ENCODE measurements at places on chromosomes 1 and 21. TPM values are rescaled to one million over a fixed set of nuclear protein-coding genes. Genes with fewer than 3 reads are reported as not detected.

DNA sequence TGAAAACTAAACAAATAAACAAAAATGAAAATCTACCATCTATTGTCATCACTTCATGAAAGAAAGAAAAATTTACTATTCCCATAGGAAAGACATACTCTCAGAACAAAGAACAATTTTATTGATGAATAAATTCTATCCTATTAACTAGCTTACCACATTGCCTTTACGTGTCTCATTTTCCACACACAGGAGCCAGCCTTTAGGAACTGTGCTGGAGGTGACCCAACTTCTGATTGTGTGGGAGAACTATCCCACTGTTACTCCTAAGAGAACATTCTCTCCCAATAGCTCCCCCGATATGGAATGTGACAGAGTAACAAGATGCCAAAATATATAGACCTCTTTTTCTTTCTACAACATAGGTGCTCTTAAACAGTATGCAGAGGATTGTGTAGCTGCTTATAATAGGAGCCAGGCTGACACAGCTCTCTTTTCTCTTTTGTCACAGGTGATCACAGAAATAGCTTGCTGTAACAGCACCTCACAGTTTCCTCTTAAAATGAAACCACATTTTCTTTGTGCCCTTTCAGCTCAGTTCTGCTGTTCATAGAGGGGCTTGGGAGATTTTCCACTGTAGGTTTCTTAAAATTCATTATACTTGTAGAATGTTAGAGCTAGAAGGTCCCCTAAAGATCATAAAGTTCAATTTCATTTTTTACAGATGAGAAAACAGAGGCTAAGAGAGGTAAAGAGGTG, 35.5 kb downstream of the C21orf91 start:
- no peak overlapping the region for H3K4me3 ChIP-seq
- DNase-seq, result no peak
- no peaks in the 10 kb centered on the region for H3K4me1 ChIP-seq
- H3K27me3 ChIP-seq, result no peaks in the 10 kb centered on the region
- H3K36me3 ChIP-seq, result no peaks in the 10 kb centered on the region

GRCh38 chr1:226164154-226164553, 22.4 kb downstream of the ACBD3 start:
- H3K36me3 ChIP-seq, result peaks cover 67% of the 10 kb centered on the region
- no peak overlapping the region for H3K27ac ChIP-seq
- no peaks in the 10 kb centered on the region for H3K27me3 ChIP-seq
- H3K4me3 ChIP-seq, result no peak overlapping the region

LRRC38 gene
- total RNA-seq, result 1.7 TPM

TSPEAR gene
- total RNA-seq, result not detected

- H3K36me3 ChIP-seq, result no peaks in the 10 kb centered on the region
- H3K27ac ChIP-seq, result peak overlapping the region; percentile 16
- H3K4me1 ChIP-seq, result no peaks in the 10 kb centered on the region
- H3K27me3 ChIP-seq, result no peaks in the 10 kb centered on the region
These were observed 12.8 kb downstream of the RGL1 start for GRCh38 chr1:183817576-183818288.

GRCh38 chr1:58726581-58726980, 26.7 kb upstream of the MYSM1 start:
- no peaks in the 10 kb centered on the region for H3K36me3 ChIP-seq
- no peak for DNase-seq
- H3K27me3 ChIP-seq, result no peaks in the 10 kb centered on the region
- H3K27ac ChIP-seq, result no peak overlapping the region
- H3K4me3 ChIP-seq, result no peak overlapping the region

DNA sequence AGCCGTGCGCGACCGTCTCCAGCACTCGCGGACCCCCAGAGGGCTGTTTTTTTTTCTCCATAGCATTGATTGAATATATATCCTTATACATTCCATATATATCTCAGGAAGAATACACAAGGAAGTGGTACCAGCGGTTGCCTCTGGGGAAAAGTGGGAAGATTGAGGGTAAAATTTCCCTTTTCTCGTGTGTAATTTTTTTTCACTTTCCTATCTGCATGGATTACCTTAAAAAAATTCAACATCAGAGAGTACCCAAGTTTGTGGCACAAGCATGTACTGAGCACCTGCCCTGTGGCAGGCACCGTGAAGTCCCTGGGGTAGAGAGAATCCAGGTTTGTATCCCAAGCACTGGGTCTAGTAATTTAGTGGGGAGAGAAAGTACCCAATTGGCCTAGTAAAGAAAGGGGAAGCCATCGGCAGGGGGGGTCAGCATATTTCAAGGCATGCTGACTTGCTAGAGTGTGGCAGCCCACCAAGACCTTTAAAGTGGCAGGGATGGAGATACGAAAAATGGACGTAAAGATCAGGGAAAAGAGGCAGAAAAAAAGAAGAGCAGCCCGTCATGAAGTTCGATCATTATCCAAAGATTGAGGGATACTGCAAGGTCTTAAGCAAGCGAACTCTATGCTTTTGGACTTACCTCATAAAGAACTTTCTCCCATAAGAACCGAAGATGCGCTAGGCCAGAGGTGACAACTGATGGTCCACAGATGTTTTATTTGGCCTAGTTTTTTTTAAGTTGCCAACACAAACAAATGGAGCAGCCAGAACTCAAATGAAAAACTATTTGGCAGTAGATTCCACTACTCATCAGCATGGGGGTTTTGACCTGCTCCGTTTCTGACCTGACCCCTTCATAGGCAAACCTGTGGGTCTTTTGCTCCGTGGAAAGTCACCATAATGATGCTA, 1.5 kb upstream of the HMGN1 start:
- peak overlapping the region; percentile 87 for H3K27ac ChIP-seq
- no peaks in the 10 kb centered on the region for H3K27me3 ChIP-seq
- H3K4me1 ChIP-seq, result peaks cover 23% of the 10 kb centered on the region

SYCP1 gene
- not detected for total RNA-seq

GRCh38 chr1:54798769-54799641, 2.1 kb downstream of the TTC22 start:
- no peaks in the 10 kb centered on the region for H3K27me3 ChIP-seq
- no peak for DNase-seq
- H3K27ac ChIP-seq, result peak overlapping the region; percentile 76
- H3K4me1 ChIP-seq, result peaks cover 6% of the 10 kb centered on the region

PRR9 gene
- total RNA-seq, result not detected

DNA sequence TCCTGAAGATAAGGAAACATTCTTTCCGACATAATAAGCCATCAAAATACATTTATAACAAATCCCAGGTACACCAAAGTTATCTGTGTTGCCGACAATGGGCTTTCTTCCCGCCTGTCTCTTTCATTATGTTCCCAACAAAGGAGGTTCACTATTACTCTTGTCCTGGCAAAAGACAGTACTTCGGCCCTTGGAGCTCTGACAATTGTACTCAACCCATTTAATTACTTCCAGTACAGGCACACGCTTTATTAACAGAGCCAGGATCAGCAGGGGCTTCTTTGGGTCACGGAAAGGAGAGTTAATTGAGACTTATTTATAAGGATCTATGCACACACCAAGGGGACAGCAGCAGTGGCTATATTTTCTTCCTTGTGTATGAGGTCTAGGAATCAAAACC, 46.6 kb upstream of the DUSP10 start:
- no peaks in the 10 kb centered on the region for H3K27me3 ChIP-seq
- no peaks in the 10 kb centered on the region for H3K36me3 ChIP-seq
- H3K4me1 ChIP-seq, result no peaks in the 10 kb centered on the region
- H3K27ac ChIP-seq, result no peak overlapping the region
- no peak for DNase-seq
- no peak overlapping the region for H3K4me3 ChIP-seq

GRCh38 chr1:234743791-234744611, 134.0 kb upstream of the IRF2BP2 start:
- no peak overlapping the region for H3K4me3 ChIP-seq
- DNase-seq, result no peak
- H3K27me3 ChIP-seq, result no peaks in the 10 kb centered on the region
- no peaks in the 10 kb centered on the region for H3K36me3 ChIP-seq
- no peaks in the 10 kb centered on the region for H3K4me1 ChIP-seq
- peak overlapping the region; percentile 80 for H3K27ac ChIP-seq

DNA sequence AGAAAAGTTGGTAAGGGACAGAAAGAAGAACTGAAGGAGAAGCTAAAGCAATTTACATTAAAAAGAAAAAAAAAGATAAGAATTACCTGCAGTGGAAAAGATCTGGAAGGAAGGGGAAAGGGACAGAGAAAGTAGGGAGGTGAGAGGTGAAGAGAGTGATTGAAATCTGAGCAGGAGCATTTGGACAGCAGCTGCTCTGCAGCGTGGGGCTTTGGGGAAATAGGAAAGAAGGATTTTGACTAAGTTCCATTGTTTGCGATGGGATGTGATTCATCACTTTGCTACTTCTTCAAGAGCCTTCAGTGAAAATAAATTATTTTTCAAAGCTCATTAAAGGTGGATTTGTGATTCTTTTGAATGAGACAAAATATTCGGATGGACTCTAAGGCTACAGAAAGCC, 26.1 kb upstream of the NMNAT2 start:
- H3K4me3 ChIP-seq, result no peak overlapping the region
- no peak overlapping the region for H3K27ac ChIP-seq
- no peaks in the 10 kb centered on the region for H3K4me1 ChIP-seq
- DNase-seq, result no peak

GRCh38 chr1:20440785-20441200, 45.2 kb downstream of the CAMK2N1 start:
- H3K4me1 ChIP-seq, result no peaks in the 10 kb centered on the region
- no peaks in the 10 kb centered on the region for H3K27me3 ChIP-seq
- H3K27ac ChIP-seq, result no peak overlapping the region
- no peak for DNase-seq

DNA sequence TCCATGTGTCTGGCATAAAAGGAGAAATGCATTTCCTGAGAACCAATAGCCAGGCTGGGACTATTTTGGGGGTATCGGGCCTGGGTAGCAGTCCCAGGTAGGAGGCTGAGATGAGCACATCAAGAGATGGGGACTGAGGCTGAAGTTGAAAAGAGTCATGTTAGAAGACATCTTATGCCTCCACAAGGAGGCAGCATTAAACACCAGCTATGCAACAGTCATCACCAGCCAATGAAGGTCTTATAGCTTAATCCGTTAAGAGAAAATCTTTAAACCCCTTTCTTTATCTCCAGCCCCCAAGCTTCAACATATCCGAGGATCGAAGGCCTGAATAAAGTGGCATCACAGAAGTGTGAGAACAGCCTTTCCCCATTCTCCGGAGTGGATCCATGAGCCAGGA, 640.7 kb upstream of the PTBP2 start:
- no peak overlapping the region for H3K4me3 ChIP-seq
- H3K4me1 ChIP-seq, result no peaks in the 10 kb centered on the region
- no peaks in the 10 kb centered on the region for H3K27me3 ChIP-seq
- no peak overlapping the region for H3K27ac ChIP-seq
- DNase-seq, result no peak

DNA sequence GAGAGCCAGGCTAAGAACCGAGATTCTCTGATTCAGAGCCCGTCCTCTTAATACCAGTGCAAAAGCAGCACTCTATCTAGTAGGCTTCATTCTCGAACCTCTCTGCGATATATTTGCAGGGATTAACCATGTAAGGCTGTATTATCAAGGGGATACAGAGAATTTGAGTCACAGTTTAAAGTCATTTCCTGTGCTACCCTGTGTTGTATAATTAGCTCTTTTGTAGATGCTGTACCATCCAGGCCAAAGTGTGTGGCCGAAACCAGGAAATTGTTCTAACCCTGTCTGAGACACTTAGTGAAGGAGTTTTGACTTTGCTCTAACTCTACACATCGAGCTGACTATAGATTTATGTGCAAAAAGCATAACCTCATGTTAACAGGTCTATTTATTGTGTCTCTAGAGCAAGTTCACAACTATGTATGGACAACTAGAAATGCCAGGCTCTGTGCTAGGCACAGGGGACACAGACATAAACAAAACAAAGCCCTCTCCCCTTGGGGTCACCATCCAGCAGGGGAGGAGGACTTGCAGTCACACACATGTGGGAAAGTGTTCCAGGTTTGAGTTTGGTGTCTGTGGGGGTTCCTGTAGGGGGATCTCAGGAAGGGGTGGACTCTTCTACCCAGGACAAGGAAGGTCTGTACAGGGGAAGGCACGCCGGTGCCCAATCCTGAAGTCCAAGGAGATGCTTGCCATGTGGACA, 182.2 kb downstream of the DHRS3 start:
- no peak for DNase-seq
- H3K27ac ChIP-seq, result peak overlapping the region; percentile 6
- H3K4me3 ChIP-seq, result no peak overlapping the region
- H3K36me3 ChIP-seq, result no peaks in the 10 kb centered on the region

- peaks cover 3% of the 10 kb centered on the region for H3K4me1 ChIP-seq
- no peak overlapping the region for H3K4me3 ChIP-seq
- no peaks in the 10 kb centered on the region for H3K36me3 ChIP-seq
- no peaks in the 10 kb centered on the region for H3K27me3 ChIP-seq
- no peak for DNase-seq
These were observed 76.4 kb downstream of the ACBD6 start for GRCh38 chr1:180425952-180426351.

SMG7 gene
- total RNA-seq, result 56.6 TPM

DNA sequence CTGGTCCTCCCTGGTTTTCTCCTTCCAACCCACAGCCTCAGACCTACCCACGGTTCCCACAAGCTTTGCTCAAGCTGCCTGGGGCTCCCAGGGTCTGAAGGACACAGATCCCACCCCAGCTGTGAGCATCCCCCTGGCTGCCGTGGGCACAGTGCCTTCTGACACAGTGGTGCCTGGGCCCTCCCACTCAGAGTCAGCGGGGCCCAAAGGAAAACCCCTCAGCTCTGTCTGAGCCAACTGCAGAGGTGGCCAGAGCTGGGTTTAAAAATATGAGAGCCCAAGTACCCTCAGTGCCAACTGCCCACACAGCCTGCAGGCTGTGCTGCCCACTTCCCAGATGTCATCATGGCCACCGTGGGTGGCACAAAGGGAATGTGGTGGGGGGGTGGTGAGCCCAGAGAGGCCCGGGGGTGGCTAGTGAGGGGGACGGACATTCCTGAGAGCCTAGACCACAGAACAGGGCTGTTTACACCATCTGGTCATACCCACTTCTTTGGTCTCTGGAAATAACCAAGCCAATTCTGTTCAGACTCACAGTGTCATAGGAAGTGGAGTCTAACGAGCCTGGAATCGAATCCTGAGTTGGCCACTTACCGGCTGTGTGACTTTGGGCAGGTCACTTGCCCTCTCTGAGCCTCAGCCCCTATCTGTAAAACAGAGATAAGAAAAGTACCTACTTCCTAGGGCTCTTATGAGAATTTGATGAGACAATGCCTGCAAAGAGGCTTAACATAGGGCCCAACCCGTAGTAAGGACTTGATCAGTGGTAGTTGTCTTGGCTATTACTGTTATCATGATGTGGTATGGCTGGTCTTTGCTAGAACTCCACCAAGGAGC, 85.5 kb downstream of the CAMK2N1 start:
- no peak for DNase-seq
- H3K4me1 ChIP-seq, result no peaks in the 10 kb centered on the region
- no peak overlapping the region for H3K4me3 ChIP-seq
- H3K27ac ChIP-seq, result no peak overlapping the region
- no peaks in the 10 kb centered on the region for H3K36me3 ChIP-seq

- H3K27me3 ChIP-seq, result no peaks in the 10 kb centered on the region
- no peak overlapping the region for H3K4me3 ChIP-seq
- no peaks in the 10 kb centered on the region for H3K36me3 ChIP-seq
- no peak overlapping the region for H3K27ac ChIP-seq
These were observed 58.7 kb upstream of the GOLT1A start for GRCh38 chr1:204272505-204272904.

All from tibial nerve (tissue), 4 donors.